ENCODE measurements at places on chromosomes 11 and 22. TPM values are rescaled to one million over a fixed set of nuclear protein-coding genes. Genes with fewer than 3 reads are reported as not detected.

The NRXN2 gene
- 25.4 TPM for total RNA-seq

The MMP10 gene
- not detected for total RNA-seq

The FADS1 gene
- total RNA-seq = 20.8 TPM

The PRR33 gene
- not detected for total RNA-seq

The DDX25 gene
- total RNA-seq = 0.08 TPM

The ZNRF3 gene
- 21.3 TPM for total RNA-seq

The POU2AF2 gene
- total RNA-seq = not detected

The OSBPL5 gene
- total RNA-seq = 66.0 TPM

The PHOX2A gene
- not detected for total RNA-seq
